ENCODE measurements at places on chromosomes 3 and 15.

- DNase-seq, result no peak
Measured at GRCh38 chr15:51861557-51862359, 32.3 kb downstream of the TMOD3 start.

DNA sequence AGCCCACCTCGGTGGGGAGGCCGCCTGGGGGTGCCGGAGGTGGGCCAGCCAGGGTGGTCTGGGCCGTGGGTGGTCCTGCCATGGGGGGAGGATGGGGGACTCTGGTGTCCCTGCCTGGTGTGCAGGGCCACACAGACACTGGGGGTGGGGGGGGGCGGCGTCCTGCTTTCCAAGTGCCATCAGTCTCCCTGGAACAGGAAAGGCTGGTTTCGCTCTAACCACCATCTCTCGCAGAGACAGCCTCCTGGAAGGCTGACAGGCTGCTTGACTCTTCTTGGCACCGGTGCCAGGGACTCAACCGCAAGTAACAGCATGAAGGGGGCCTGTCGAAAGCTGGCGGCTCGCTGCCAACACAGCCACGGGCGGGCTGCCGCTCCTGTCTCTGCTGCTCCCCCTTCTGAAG, 40.3 kb downstream of the RGMA start:
- DNase-seq, result no peak

- no peak for DNase-seq
Measured at GRCh38 chr15:61301701-61302100, 72.6 kb upstream of the RORA start.

- DNase-seq, result no peak
Measured at GRCh38 chr3:33833408-33834095, 35.1 kb downstream of the PDCD6IP start.

DNA sequence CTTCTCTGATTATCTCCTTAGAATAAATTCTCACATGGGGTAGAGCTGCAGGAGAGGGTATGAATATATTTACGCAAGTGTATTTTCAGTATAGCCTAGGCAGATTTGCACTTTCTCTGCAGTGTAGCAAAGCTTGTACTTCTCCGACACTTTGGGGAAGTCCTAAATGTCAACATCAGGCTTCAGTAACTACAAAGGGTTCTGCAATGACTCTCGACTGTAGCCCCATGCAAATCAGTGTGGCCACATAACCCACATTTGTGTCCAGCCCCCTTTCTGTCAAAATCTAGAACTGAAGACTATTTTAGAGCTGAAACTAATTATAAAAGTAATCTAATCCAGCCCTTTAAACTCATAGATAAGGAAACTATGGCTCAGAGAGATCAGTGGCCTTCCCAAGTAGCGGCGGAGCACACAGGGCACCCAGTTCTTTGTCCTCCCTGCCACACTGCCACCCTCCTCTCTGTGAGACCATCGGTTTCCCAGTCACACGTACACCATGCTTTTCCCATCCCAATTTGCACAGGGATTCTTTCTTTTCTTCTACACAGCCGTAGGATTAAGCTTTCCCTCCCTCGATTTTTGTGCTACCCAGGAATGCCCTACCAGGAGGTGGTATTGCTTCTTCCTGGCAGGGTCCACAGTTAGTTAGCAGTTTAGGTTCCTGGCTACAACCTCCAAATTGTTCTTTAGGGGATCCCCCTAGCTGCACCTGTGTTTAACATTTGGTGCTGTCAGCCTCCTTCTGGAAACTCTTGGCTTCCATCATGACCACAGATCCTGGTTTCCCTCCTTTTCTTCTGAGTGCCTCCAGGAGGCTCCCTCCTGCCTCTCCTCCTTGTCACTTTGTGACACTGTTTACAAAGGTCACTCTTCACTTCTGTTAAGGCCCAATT, 22.9 kb downstream of the MRAS start:
- DNase-seq, result no peak

DNA sequence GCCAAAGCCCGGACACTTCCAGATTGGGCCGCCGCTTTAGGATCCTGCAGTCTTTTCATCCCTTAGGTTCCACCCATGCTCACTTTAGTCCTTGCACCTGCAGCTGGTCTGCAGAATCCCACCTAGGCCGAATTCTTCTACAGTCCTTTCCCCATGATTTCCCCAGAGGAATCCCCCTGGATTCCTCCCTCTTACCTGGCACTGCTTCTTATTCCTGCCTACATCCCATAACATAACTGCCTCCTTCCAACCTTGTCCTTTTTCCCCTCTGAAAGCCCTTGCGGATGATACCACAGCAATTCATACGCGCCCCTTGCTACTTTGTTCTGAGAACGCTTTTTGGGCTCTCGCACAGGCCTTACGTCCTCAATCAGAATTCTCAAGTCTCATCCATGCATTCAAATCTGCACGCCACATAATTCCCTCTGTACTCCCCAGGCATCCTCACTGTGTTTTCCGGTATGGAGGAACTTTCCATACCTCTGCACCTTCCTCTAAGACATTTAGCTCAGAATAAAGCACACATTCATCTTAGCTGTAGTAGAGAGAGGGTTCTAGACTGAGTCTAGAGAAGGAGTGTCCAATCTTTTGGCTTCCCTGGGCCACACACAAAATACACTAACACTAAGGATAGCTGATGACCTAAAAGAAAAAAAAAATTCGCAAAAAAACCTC, 619 bp downstream of the EIF2AK4 start:
- no peak for DNase-seq

DNA sequence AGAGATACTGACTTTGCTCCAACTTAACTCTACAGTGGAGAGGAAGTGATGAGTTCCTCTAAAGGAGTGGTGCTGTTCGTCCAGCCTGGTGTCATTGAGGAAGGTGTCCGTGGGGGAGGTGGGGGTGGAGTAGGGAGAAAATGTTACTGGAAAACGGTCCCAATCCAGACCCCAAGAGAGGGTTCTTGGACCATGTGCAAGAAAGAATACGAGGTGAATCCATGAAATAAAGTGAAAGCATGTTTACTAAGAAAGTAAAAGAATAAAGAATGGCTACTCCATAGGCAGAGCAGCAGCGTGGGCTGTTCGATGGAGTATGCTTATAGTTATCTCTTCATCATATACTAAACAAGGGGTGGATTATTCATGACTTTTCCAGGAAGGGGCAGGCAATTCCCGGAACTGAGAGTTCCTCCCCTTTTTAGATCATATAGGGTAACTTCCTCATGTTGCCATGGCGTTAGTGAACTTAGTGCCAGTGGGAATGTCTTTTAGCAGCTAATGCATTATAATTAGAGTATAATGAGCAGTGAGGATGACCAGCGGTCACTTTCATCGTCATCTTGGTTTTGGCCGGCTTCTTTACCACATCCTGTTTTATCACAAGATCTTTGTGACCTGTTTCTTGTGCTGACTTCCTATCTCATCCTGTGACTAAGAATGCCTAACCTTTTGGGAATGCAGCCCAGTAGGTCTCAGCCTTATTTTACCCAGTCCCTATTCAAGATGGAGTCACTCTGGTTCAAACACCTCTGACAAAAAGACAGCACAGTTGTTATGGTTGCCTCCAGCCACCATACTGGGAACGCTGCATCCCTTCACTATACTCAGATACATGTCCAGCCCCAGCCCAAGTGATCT, 38.6 kb downstream of the CLEC3B start:
- no peak for DNase-seq

DNA sequence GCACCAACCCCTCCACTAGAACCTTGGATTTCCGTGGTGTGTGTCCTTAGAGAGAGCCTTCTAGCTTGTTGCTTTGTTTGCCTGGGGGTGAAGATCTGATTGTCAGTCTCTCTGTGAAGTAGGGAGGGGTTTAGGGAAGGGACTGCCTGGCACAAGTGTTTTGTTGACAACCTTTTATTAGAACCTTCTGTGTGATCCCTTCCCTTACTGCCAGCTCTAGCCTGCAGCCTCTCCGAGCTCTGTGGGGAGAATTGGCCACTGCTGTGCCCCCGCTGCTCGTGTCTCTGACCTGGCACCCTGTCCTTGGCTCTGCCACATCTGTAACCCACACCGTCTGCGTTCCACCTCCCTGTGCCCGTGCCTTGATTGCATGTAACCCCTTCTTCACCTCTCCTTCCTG, 30.9 kb upstream of the PCSK6 start:
- no peak for DNase-seq

DNA sequence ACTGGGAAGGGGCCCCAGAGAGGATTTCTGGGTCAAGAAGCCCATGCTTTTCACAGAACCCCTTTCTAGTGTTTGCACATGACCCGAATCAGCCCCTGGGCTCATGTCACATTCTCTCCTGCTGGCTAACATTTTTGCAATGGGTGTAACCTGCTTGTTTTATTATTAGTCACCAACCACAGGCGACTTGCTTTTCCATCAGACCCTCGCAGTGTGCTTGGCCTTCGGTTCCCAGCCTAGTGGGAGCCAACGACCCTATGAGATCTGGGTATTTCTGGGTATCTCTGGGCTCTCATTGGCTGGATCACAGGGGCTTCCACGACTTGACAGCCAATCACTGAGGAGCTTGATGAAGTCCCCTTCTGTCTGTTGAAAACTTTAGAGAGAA, 11.0 kb upstream of the FBLN2 start:
- peak; percentile 72 for DNase-seq

DNA sequence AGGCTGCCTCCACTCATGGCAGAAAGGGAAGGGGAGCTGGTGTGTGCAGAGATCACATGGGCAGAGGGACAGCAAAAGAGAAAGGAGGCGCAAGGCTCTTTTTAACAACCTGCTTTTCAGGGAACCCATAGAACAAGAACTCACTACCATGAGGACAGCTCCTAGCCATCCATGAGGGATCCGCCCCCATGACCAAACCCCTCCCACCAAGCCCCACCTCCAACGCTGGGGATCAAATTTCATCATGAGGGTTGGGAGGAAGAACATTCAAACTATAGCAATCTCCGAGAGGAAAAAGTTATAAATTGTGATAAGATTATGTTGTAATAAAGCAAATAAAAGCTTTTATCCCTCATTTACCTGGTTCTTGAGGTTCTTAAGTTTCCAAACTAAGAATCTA, 84.7 kb upstream of the LMCD1 start:
- peak; percentile 34 for DNase-seq

- DNase-seq, result no peak
Measured at GRCh38 chr3:149327156-149327555, 6.3 kb downstream of the TM4SF18 start.

- no peak for DNase-seq
Measured at GRCh38 chr3:47301456-47301855, 18.7 kb downstream of the KLHL18 start.

DNA sequence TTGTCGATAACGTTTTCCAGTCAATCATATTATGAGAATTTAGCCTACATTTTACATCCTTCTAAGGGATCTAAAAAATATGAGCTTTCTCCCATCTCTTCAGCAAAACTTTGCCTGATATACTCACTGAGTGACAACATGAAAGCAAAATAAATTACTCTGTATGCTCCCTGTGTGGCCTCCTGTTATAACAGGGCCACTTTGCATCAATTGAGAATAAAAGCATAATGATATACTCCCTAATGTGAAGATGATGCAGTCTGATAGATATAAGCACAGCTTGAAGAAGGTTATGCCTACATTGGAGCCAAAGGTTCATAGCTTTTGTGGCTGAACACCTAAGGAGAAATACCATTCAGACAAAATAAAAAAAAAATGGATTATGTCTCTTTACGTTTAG, 561.3 kb upstream of the ZNF717 start:
- DNase-seq, result no peak

DNA sequence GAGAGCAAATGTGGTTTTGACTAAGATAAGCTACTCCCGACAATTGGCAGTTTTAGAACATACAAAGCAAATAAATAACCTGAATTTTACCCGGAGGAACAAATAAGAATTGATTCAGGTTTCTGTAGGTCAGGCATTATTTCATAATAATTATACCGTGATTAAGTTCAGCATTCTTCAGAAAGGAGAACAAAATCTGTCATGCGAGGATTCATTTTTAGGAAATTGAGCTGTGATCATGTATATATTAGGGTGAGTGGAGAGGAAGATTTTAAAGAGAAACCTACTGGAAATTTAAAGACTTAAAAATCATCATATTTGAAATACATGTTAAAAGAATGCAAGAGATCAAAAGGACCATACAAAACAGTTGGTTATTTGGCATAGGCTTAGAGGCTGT, 20.5 kb downstream of the ZNF609 start:
- no peak for DNase-seq

DNA sequence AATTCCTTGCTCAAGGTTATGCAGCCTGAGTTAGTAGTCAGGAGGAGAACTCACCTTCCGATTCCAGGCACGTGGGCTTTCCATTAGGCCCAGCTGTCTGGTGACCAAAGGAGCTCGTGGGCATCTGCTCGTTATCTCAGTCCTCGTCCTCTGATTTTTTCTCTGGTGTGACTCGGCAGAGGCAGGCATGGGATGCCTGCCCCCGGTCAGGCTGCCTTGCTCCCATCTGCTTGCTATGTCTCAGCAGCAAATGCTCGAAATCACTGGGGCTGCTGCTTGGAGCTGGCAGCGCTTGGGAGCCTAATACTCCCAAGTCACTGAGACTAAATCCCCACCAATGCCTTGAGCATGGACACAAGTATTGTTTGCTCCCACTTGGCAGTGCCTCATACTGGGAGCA, 84.5 kb upstream of the NMNAT3 start:
- no peak for DNase-seq

DNA sequence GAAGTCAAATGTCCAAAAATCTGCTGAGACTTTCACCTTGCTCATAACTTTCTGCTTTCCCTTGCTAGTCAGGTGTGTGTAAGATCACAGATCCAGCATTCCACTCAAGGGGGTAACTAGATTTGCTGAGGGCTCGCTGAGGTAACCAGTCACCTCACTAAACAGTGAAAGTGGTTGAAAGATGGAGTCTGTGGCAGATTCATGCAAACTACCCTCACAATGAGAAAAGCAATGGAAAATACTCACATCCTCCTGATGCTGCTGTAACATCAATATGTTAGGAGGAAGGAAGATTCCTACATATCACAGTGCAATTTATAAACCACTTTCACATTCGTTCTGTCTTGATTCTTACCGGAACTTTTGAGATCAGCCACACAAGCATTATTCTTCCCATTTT, 174.3 kb upstream of the BCL6 start:
- no peak for DNase-seq

- no peak for DNase-seq
Measured at GRCh38 chr3:188486952-188487351, 333.0 kb downstream of the LPP start.

- peak; percentile 71 for DNase-seq
Measured at GRCh38 chr3:107431246-107432012, 54.2 kb downstream of the CCDC54 start.

DNA sequence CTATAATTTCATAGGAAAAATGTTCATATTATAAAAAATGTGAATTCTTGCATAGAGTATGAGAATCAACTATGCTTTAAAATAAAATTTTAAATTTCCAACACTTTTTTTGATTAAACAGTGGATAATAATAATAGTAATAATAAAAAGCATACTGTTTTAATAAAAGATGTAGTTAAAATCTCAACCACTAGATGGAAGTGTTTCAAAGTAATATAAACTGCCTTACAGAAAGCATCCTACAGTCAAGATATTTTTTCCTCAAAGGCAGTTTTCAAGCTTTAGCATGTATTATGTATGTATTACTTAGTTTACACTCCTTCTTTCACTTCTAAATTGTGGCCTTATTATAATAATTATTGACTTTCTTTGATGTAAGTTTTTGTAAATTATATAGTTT, 217.5 kb downstream of the CHL1 start:
- DNase-seq, result no peak

- no peak for DNase-seq
Measured at GRCh38 chr15:70137967-70138366, 40.2 kb upstream of the TLE3 start.

All from Calu3 (cell line).